Stimulated activated CD4-positive, alpha-beta T cell treated with anti-CD3 and anti-CD28 coated beads, Interleukin-4, amount 100 ng/mL, for 4 hours (primary cell): ENCODE measurements at places on chromosomes 5 and 9.

- DNase-seq = no peak
Observed at GRCh38 chr9:101315112-101315450, 69.7 kb downstream of the BAAT start.

- no peak for DNase-seq
Observed at GRCh38 chr9:13719446-13719845, 440.0 kb upstream of the MPDZ start.

- DNase-seq = no peak
Observed at GRCh38 chr5:97229688-97230285, 46.7 kb upstream of the RIOK2 start.

DNA sequence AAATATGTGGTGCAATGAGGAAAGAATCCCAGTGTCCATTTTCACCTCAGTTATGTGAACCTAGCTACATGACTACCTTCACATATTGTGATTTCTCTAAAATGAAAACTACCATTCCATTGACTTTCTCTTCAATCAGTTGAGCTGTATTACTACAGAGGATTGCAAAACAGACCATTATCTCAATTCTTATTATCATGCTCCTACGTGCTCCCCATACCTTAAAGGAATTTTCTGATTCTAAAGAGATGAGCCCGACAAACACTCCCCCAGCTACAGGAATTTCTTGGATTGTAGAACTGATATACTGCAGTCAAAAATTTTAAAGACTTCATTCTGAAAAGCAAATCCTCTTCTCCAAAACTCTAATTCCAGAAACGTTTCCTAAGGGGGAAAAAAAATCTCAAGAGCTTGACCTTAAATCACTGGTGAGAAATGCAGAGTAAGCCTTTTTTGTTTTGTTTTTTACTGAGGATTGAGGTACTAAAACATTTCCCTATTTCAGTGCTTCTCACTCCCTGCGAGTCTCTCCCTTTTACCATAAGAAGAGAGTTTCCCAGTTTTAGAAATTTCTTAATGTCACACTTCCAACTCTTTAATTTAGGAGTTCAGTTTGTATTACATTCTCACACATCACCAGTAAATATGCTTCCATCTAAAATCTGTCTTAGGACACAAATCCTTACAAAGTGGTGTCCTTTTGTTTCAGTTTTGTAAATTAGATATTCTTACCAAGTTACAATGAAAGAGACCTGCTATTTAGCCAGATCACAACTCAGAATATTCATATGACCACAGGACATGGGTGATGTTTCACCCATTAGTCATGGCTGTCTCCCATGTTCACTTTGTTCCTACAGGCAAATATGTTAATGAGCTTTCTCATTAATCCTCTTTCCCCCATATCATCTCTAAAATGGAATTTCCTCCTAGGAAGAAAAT lies 203.8 kb downstream of the TSSK1B start:
- DNase-seq = no peak

GRCh38 chr5:33336891-33337636 lies 103.7 kb upstream of the TARS1 start:
- DNase-seq = no peak

GRCh38 chr9:100554935-100555401 lies 22.9 kb upstream of the CAVIN4 start:
- DNase-seq = no peak

GRCh38 chr5:66843065-66843464 lies 246.9 kb downstream of the MAST4 start:
- DNase-seq = no peak

DNA sequence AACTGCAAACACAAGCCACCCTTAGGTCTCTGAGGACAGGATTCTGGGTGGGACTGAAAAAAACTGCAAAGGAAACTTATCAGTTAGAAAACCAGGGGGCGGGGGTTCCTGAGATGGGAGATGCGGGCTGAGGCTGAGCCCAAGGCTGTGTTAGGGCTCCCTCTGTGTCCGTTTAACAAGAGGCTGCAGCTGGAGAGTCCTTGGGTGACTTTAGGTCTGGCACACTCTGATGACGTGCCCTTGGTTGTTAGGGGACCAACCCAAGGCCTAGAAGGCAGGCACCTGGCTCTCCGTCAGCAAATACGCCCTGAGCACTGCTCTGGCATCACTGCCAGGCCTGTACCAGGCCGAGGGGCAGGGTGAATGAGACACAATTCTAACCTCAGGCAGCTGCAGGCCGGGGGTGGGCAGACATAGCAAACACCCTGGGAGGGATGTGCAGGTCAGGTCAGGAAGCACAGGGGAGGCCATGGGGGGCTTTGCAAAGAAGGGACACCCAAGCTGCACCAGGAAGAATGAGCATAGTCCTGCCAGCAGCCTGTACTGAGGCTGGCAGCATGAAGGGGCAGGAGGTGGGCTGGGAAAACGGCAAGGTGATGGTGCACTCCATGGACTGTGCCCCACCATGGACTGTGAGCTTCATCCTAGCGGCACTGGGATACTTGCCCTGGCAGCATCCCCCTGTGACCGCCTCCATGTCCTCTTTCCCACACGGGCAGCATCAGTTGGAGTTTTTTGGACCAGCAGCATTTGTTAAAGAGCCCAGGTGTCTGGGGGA lies 137.9 kb downstream of the GABBR2 start:
- no peak for DNase-seq

- no peak for DNase-seq
Observed at GRCh38 chr9:127818574-127818973, 15.9 kb downstream of the FPGS start.

GRCh38 chr5:163540696-163541095 lies 35.3 kb downstream of the MAT2B start:
- no peak for DNase-seq
